ENCODE measurements at places on chromosomes 7 and 10. TPM values are rescaled to one million over a fixed set of nuclear protein-coding genes. Genes with fewer than 3 reads are reported as not detected.

GSTO1 gene
- total RNA-seq = 116 TPM

- DNase-seq = no peak
- H3K4me1 ChIP-seq = peaks cover 6% of the 10 kb centered on the region
- no peak overlapping the region for H3K27ac ChIP-seq
- H3K36me3 ChIP-seq = peaks cover 21% of the 10 kb centered on the region
- H3K4me3 ChIP-seq = no peak overlapping the region
These were observed 6.8 kb downstream of the ARL5B start for GRCh38 chr10:18665815-18666558.

DNA sequence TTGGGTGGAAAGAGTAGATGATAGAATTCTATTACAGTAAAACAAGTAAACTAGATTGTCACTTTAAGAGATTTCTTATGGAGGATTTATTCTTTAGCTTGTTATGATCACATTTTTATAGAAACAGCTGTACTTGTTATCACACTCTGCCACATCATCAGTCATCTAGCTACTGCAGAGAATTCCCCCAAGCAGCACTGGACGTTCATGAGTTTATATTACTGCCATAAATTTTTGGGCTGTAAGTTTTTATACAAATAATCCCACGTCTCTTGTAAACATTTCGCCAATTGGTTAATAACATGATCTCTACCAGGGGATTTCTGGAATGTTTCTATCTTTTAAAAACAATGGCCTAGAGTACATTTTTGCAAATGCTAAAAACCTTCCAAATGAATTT, 238.8 kb downstream of the POLR1F start:
- no peaks in the 10 kb centered on the region for H3K27me3 ChIP-seq
- no peaks in the 10 kb centered on the region for H3K36me3 ChIP-seq
- H3K4me3 ChIP-seq = no peak overlapping the region
- H3K27ac ChIP-seq = no peak overlapping the region

DNA sequence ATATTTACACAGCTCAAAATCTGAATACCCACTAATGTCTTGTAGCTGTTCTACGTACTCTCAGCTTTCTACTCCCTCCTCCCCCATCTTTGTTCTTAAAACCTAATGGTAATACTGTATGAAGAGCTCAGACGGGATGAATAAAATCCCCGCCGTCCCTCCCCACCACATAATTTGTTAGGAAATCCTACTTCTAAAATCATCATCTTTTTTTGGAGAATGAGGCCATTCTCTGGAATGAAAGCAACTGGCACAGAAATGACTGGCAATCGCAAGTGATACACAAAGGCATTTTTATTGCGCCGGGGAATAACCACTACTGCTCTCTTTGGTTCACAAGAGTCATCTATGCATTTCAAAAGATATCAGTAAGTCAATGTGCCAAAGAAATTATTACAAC, 27.3 kb downstream of the SLC35B4 start:
- H3K27me3 ChIP-seq = no peaks in the 10 kb centered on the region
- no peak overlapping the region for H3K27ac ChIP-seq
- no peaks in the 10 kb centered on the region for H3K4me1 ChIP-seq
- no peak overlapping the region for H3K4me3 ChIP-seq

- H3K4me3 ChIP-seq = no peak overlapping the region
- H3K4me1 ChIP-seq = peaks cover 4% of the 10 kb centered on the region
- H3K36me3 ChIP-seq = peaks cover 5% of the 10 kb centered on the region
- H3K27me3 ChIP-seq = no peaks in the 10 kb centered on the region
- H3K27ac ChIP-seq = no peak overlapping the region
These were observed 4.4 kb upstream of the ASB13 start for GRCh38 chr10:5670662-5671375.

GCK gene
- 0.90 TPM for total RNA-seq

PAX4 gene
- total RNA-seq = not detected

RELN gene
- 0.02 TPM for total RNA-seq

- no peak for DNase-seq
- H3K27ac ChIP-seq = no peak overlapping the region
- H3K4me1 ChIP-seq = no peaks in the 10 kb centered on the region
- H3K27me3 ChIP-seq = no peaks in the 10 kb centered on the region
- H3K36me3 ChIP-seq = no peaks in the 10 kb centered on the region
These were observed 51.5 kb downstream of the NRCAM start for GRCh38 chr7:108404509-108405420.

DNA sequence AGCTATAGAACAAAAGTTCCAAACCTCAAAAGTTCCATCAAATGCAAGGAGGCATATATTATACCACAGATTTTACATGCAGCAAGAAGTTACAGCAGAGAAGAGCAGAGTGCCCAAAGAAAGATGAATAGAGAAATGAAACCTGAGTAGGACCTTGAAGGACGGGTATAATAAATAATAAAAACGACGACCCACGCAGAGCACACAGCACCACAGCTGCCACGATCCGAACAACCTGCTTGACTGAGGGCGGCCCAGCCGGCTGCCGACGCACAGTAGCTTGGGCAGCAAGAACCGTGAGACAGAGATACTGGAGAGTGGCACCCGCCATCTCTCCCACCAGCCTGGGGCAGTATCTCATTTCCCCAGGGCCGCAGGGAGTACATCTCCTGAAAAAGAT, 79.0 kb downstream of the HIPK2 start:
- no peak for DNase-seq
- H3K36me3 ChIP-seq = no peaks in the 10 kb centered on the region
- H3K4me3 ChIP-seq = no peak overlapping the region
- H3K27me3 ChIP-seq = no peaks in the 10 kb centered on the region
- H3K4me1 ChIP-seq = no peaks in the 10 kb centered on the region

DNA sequence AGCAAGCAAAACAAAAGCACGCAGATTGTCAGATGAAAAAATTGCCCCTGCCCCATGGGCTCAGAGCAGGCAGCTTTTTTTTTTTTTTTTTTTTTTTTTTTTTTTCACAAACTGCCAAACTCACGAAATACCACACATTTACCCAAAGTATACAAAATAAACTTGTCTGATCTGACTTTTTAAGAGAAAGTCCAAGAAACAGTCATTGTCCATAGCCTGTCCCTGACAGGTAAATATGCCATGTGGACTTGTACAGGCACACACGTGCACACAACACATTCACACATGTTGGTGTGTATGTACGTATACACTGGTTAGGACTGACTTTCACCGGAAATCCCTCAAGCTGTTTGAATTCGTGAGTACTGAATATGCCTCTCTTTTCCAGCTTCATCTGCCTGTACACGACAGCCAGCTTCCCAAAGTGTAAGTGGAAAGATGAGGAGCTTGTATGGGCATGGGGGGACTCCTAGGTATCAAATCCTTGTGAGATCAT, 929 bp upstream of the HGF start:
- H3K36me3 ChIP-seq = no peaks in the 10 kb centered on the region
- no peak overlapping the region for H3K27ac ChIP-seq
- H3K27me3 ChIP-seq = no peaks in the 10 kb centered on the region
- H3K4me3 ChIP-seq = no peak overlapping the region

DNA sequence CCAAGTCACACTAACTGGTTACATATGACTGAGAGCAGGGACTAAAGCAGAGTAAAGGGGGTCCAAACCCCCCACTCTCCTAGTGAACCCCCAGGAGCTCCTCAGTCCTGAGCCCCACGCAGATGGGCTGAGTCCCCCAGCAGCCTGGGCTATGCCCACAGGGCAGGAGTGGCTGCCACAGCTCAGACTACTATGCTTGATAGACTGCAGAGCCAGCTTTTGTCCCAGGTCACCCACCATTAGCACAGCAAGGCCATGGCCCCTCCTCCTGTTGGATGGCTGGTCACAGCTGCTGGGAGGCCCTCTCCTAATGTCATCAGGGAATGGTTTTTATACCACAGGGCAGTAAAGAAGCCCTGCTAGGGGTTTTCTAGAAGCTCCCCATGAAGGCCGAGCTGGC, 46.3 kb upstream of the FGFR2 start:
- no peaks in the 10 kb centered on the region for H3K27me3 ChIP-seq
- peaks cover 9% of the 10 kb centered on the region for H3K36me3 ChIP-seq
- no peak for DNase-seq
- H3K4me3 ChIP-seq = no peak overlapping the region
- H3K27ac ChIP-seq = no peak overlapping the region

DNA sequence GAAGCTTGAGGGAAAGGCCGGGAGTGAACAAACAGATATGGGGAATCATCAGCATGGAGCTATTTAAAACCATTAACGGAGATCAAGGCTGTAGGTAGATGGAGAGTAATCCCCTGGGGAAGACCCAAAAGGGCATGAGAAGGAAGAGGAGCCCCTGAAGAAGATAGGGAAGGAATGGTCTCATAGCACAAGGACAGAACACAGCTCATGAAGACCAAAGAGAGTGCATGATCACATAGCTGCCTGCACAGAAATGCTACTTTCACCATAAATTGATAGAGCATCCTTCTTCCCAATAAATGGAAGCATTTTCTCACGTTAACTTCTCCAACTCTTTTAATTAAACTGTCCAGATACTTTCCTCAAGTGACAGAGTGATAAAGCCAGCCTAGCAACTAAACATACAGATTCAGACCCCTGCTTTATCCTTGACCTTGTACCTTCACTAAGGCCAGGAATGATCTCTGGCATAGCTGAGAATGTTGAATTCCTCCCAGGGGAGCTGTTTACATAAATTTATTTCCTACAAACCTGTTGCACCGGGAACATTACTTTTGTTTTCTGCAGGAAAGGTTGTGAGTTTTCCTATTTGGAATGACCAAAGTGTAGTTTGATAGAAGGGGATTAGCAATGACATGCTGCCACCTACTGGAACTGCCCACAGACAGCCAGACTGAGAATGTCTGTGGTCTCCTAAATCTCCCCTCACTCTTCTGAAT, 110.8 kb upstream of the LRGUK start:
- H3K4me1 ChIP-seq = no peaks in the 10 kb centered on the region
- DNase-seq = peak; percentile 38
- no peaks in the 10 kb centered on the region for H3K27me3 ChIP-seq
- no peak overlapping the region for H3K4me3 ChIP-seq
- peaks cover 3% of the 10 kb centered on the region for H3K36me3 ChIP-seq

NRF1 gene
- 19.3 TPM for total RNA-seq

DNA sequence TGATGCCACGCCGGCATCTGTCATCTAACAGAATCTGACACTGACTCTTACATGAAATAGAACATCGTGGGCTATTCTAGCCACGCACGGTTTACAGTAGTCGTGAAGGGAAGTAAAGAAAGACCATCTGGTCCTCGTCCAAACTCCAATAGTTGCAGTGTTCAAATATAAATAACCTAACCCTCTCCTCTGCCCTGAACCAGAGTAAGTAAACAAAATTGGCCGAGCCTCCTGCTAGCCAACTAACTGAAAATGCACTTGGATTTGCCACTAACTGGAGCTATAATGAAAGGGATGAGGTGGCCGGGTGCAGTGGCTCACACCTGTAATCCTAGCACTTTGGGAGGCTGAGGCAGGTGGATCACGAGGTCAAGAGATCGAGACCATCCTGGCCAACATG, 29.5 kb upstream of the ZC3HAV1L start:
- H3K4me3 ChIP-seq = no peak overlapping the region
- H3K4me1 ChIP-seq = no peaks in the 10 kb centered on the region
- no peaks in the 10 kb centered on the region for H3K27me3 ChIP-seq
- no peak overlapping the region for H3K27ac ChIP-seq

TRRAP gene
- 54.0 TPM for total RNA-seq

DNA sequence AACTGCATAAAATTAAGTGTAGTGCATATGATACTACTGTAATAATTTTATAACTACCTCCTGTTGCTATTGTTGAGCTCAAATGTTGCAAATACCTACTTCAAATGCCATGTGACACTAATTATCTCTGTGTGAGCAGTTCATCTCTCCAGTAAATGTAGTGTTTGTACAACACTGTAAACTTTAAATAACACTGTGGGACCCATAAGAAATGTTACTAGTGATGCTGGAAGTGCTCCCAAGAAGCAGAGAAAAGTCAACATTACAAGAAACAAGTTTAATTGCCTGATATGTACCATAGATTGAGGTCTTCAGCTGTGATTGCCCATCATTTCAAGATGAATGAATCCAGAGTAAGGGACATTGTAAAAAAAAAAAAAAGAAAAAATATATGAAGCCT, 39.9 kb downstream of the RALA start:
- H3K36me3 ChIP-seq = peaks cover 35% of the 10 kb centered on the region
- H3K4me3 ChIP-seq = no peak overlapping the region
- H3K27ac ChIP-seq = no peak overlapping the region
- DNase-seq = no peak
- no peaks in the 10 kb centered on the region for H3K4me1 ChIP-seq

C10orf105 gene
- total RNA-seq = 0.26 TPM

DNA sequence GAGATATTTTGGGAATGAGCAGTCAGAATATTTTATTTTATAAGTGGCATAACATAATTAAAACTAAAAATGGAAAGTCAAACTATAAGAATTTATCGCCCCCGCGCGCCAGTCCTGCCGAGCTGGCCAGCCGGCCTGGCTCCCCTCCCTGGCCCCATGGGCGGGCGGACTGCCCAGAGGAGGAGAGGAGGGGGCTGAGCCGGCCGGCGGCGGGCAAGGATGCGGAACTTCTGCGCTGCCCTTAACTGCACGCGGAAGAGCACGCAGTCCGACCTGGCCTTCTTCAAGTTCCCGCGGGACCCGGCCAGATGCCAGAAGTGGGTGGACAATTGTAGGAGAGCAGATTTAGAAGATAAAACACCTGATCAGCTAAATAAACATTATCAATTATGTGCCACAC, 96.8 kb downstream of the DKK1 start:
- DNase-seq = no peak
- no peaks in the 10 kb centered on the region for H3K27me3 ChIP-seq
- H3K27ac ChIP-seq = no peak overlapping the region
- no peaks in the 10 kb centered on the region for H3K4me1 ChIP-seq
- H3K36me3 ChIP-seq = no peaks in the 10 kb centered on the region

HOXA3 gene
- total RNA-seq = not detected

DNA sequence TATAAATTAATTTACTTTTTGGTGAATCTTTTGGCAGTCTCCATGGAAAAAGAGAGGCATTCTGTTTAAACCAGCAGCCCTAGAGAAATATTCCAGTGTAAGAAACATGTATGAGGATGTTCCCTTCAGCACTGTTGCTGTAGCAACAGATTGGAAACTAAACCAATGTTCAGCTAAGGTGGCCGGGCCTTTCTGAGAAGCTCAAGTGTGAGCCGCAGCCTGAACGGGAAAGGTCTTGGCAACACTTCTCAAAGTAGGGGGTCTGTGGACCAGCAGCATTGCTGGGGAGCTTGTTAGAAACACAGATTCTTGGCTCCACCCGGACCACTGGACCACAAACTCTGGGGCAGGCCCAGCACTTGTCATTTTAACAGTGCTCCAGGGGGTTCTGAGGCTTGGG, 36.2 kb downstream of the RAMP3 start:
- no peaks in the 10 kb centered on the region for H3K36me3 ChIP-seq
- no peak for DNase-seq
- H3K4me1 ChIP-seq = no peaks in the 10 kb centered on the region
- no peak overlapping the region for H3K27ac ChIP-seq

DDC gene
- not detected for total RNA-seq
